CD4-positive, alpha-beta T cell treated with Interleukin-21 for 1 hour (primary cell): ENCODE measurements at places on chromosomes 6 and 20.

GRCh38 chr6:104252276-104252675, 607.4 kb downstream of the HACE1 start:
- DNase-seq: no peak

GRCh38 chr6:74942130-74942529, 263.7 kb downstream of the COL12A1 start:
- no peak for DNase-seq

DNA sequence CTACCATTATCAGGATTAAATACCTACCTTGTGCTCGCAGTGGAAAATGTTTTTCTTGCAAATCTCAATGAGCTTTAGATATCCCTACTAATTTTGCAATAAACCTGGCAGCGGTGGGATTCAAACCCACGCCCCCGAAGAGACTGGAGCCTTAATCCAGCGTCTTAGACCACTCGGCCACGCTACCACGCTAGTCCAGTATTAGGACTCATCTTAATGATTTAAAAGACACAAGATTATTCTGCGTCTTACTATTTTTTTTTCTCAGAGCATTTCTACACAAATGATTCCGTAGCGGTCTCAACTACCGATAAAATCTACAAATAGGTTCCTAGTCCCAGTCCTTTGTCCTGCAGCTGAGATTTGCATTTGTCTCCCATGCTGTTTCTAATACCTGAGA, 35.2 kb upstream of the ZSCAN23 start:
- DNase-seq: no peak

DNA sequence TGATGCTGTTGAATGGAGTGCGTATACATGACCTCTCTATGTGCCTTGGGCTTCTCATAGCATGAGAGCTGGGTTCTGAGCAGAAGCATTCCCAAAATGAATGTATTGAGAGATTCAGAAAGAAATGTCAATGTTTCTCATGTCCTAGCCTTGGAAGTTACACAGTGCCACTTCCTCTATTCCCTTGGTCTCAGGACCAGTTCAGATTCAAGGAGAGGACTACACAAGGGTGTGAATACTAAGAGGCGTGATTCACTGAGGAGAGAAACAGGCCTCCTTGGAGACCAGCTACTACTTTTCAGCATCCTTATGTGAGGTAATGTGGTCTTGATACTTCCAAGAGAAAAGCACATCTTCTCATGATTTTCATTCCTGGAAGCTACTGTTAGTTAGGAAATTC, 10.4 kb downstream of the PPARD start:
- DNase-seq: no peak

- no peak for DNase-seq
These were observed 22.9 kb downstream of the RANBP9 start for GRCh38 chr6:13688692-13689196.

DNA sequence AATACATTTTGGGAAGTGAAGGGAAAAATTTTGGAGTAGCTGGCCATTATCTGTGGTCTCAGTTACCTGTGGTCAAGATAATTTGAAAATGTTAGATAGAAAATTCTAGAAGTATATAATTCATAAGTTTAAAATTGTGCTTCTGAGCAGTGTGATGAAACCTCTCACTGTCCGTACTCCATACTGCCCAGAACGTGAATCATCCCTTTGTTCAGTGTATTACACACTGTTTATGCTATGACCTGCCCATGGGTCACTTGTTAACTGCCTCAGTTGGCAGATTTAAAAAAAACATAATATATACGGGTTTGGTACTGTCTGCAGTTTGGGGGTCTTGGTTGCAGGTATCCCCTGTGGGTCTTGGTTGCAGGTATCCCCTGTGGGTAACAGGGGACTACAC, 4.1 kb upstream of the CALHM5 start:
- DNase-seq: no peak

- DNase-seq: no peak
These were observed 8.6 kb downstream of the OR10C1 start for GRCh38 chr6:29447670-29448069.

DNA sequence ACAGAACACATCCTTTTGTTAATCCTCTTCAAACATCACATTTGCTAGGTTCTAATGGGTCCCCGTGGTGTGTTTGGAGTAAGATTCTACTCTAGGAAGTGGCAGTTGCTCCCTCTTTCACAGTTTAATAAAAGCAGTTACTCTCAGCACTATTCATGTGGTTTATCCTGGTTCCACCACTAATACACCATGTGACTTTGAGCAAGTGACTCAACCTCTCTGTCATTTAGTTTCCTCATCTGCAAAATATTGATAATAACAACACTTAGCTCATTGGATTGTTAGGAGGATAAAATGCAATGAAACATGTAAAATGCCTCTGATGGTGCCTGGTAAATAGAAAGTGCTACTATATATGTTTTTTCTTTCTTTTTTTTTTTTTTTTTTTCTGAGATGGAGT, 488.0 kb upstream of the NOX3 start:
- no peak for DNase-seq

- DNase-seq: no peak
These were observed 187.8 kb upstream of the PRDM1 start for GRCh38 chr6:105898286-105898685.

DNA sequence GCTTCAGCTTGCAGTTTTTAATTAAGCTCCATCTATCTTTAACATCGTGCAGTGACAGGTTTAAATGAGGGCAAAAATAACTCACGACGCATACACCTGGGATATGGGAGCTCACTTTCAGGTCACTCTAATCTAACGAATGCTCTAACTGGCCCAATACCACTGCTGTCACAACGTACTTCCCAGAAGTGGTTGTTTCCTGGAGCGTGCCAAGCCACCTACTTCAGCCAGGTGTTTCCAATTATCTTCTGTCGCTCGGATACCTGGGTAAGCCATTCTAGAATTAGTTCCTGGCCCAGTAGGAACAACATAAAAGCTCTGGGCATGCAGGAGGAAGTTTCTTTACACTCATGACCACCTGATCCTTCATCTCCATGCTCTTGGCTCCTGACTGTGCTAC, 147.4 kb downstream of the FOXC1 start:
- DNase-seq: no peak

DNA sequence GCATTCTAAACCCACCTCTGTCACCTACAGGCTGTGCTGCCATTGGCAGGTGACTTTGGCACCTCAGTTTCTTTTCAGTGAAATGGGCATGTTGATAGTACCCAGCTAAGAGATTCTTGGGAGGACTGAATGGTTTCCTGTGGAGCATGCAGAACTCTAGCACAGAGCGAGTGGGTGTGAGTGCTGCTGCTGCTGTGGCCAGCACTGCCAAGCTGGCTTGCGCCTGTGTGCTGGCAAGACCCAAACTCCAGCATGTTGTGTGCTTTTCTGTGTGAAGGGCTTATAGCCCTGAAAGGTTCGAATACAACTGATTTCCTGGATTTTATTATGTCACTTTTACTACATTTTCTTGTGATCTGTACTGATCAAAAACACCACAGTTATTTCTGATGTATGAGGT, 78.1 kb upstream of the KIF25 start:
- DNase-seq: no peak

DNA sequence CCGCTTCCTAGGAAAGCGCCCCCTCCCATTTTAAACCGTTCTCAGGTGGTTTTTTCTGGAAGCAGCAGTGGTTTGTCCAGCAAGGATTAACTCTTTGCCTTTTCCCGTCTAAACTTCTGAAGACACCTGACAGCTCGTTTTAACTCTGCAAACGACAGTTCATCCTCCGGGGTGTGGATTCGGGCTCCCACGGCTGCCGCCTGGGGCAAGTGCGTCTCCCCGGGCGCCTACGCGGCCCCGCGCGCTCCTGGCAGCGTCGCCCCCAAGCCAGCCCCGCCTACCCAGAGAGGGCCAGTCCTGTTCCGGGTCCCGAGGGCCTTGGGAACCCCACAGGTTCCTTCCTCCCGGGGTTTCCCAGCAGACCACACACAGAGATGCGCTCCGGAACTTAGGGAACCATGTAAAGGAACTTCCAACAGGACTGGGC, 54.4 kb downstream of the PRR18 start:
- DNase-seq: no peak

GRCh38 chr20:38308047-38308438, 4.1 kb downstream of the BPI start:
- DNase-seq: no peak

GRCh38 chr20:41052742-41053419, 24.3 kb downstream of the TOP1 start:
- DNase-seq: no peak

- no peak for DNase-seq
These were observed 167.3 kb downstream of the TRMT11 start for GRCh38 chr6:126153661-126154060.

- DNase-seq: no peak
These were observed 39.4 kb downstream of the CARMIL1 start for GRCh38 chr6:25318589-25318988.

DNA sequence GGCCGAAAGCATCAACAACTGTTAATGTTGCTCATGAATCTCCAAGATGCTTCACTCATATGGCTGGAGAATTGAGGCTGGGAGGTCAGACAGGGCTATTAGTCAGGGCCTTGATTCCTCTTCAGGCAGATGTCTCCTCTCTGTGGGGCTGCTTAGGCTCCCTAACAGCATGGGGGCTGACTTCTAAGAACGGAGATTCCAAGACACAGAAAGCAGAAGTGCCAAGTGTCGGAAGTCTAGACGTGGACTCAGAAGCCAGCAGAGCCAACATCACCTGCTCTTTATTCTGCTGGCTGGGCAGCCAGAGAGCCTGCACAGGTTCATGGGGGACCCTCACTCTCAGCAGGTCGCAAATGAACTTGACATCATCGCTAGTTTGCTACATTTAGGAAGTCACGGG, 279.8 kb downstream of the CDH26 start:
- no peak for DNase-seq
